Thyroid gland (tissue), 4 donors: ENCODE measurements at places on chromosomes 7 and 10.

- H3K27ac ChIP-seq = no peak overlapping the region
- no peaks in the 10 kb centered on the region for H3K27me3 ChIP-seq
- DNase-seq = no peak
- H3K4me1 ChIP-seq = no peaks in the 10 kb centered on the region
These were observed 57.6 kb upstream of the NANOS1 start for GRCh38 chr10:118971876-118972275.

GRCh38 chr10:132371641-132372081 is 25.3 kb upstream of the PWWP2B start:
- no peaks in the 10 kb centered on the region for H3K4me1 ChIP-seq
- no peak for DNase-seq
- H3K4me3 ChIP-seq = no peak overlapping the region
- H3K27me3 ChIP-seq = no peaks in the 10 kb centered on the region
- no peaks in the 10 kb centered on the region for H3K36me3 ChIP-seq

DNA sequence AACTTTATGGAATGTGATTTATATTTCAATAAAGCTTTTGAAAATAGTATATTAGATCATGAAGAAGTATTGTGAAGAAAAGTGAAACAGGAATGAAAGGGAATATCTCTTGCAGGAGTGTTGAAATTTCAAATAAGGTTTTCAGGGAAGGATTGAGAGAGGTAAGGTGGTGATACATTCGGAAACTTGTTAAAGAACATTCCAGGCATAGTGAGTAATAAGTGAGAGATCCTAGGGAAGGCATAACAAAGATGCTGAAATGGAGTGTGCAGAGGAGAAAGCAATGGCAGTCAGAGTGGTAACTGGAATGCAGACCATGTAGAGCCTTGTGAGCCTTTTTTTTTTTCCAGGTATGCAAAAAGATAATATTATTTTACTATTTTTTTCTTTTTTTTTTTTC is 4.1 kb downstream of the OR9A4 start:
- no peaks in the 10 kb centered on the region for H3K27me3 ChIP-seq
- no peaks in the 10 kb centered on the region for H3K4me1 ChIP-seq
- H3K36me3 ChIP-seq = no peaks in the 10 kb centered on the region

GRCh38 chr10:131843089-131843595 is 57.7 kb upstream of the PPP2R2D start:
- no peak overlapping the region for H3K27ac ChIP-seq
- no peaks in the 10 kb centered on the region for H3K27me3 ChIP-seq
- H3K36me3 ChIP-seq = no peaks in the 10 kb centered on the region
- H3K4me3 ChIP-seq = no peak overlapping the region
- H3K4me1 ChIP-seq = no peaks in the 10 kb centered on the region

DNA sequence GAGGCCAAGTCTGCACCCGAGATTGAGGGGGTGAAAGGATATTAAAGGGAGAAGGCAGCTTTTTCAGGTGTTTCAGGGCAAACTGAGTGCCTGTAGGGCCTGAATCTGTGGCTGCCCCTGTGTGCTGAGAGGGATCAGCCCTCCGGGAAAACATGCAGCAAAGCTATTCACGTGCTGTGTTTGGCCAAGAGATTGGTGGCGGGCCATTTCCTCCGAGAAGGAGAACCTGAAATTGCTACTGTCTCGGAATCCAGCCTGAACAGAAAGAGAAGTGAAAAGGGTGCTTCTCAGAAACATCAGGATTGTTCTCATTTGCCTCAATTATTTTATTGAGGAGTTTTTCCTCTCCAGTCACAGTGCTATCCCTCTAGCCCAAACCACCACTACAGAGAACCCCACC is 16.0 kb downstream of the GIMAP5 start:
- no peak overlapping the region for H3K27ac ChIP-seq
- no peak for DNase-seq
- no peaks in the 10 kb centered on the region for H3K4me1 ChIP-seq
- H3K4me3 ChIP-seq = no peak overlapping the region
- no peaks in the 10 kb centered on the region for H3K36me3 ChIP-seq
- no peaks in the 10 kb centered on the region for H3K27me3 ChIP-seq

DNA sequence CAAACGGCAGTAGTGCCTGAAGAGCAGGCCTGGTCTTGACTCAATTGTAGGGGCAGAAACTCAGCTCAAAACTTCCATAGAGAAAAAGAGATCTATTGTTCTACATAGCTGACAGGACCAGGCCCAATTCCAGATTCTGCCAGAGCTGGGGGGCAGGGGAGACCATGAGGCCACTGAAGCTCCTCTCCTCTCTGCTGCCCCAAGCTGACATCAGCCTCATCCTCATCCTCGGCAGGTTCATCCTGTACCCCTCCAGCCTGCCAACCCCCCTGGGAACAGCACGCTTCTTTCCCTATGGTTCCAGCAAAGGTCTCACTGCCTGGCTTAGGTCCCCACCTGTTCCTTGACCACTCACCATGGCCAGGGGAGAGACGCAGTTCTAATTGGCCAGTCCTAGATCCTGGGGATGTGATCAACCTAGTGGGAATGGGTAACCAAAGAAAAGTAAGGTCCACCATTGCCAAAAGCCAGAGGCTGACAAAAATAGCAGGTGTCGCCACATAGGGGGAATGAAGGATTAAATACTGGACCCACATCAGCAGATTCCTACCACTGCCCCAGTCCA is 42.9 kb downstream of the CCDC3 start:
- H3K36me3 ChIP-seq = no peaks in the 10 kb centered on the region
- no peaks in the 10 kb centered on the region for H3K27me3 ChIP-seq
- no peak for DNase-seq
- no peak overlapping the region for H3K27ac ChIP-seq
